ENCODE measurements at places on chromosomes 2 and 18.

DNA sequence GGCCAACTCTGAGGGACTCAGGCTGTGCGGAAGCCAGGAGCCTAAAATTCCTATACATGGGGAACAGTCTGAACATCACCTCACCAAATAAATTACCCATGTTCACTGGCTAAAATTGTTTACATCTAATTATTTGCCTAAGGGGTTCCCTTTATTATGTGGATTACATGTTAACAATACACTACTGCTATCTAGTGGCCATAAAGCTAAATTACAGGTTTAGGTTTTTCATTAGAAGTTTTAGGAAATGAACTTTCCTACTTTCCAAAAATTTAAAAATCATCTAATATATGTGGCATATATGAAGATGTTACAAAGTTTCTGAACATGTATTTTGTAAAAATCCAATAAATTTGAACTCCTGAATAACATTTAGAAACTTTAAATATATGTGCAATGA lies 40.3 kb downstream of the PLA2R1 start:
- peak; percentile 7 for DNase-seq

DNA sequence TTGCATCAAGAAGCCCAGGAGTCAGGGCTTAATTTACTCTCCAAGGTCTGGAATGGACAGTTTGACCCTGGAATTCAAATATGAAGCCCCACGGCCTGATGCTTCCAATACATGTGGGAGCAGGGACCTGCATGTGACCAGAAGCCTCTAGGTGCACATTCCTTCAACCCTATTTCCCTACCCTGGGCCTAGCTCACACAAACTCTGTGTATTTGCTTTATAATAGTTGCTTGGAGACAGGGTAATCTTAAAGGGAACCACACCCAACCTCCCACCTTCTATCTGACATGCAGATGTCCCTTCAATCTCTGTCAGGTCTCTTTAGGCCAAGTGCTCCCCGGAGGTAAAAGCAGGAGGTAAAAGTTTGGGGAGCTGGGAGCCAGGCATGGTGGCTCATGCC lies 55.4 kb upstream of the PPP1CB start:
- no peak for DNase-seq

DNA sequence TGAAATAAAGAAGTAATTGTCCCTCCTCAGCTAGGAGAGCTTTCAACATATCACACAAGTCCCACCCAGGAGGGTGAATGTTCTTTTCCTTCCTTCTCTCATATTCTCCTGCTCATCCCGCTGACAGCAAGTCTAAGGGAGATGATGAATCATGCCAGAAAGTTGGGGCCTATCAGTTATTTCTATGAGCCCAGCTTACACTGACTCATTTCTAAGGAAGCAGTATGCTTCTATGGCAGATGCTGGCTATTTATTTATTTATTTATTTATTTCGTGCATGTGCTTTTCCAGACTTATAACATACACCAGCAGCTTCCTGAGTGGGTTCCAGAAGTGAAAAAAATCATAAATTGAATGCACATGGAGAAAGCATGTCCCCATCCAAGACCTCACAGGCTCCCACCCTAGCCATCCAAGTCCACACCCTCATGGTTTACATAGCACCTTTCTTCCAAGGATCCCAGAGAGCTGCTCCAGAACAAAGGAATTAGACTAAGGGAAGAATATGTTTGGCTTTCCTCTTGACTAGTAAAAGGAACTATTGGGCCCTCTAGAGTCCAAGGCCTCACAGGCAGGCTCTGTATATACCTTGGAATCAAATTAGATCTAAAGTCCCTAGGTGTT lies 1074.2 kb upstream of the ZEB2 start:
- DNase-seq, result peak; percentile 10

DNA sequence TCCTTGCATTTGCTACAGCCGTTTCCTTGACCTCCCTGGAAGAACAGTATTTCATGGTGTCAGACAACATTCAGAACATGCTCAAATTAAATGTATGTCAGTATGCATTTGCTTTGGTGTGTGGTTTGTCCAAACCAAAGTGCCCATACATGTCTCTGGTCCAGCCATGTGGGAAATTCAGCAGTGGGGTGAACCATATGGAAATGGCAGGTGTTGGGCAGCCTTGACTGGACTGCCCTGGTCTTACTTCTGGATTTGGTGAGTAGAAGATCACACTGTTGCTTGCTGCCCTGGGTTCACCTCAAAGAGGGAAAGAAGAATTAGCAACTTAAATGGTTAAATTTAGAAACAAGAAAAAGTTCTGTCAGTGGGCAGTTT lies 84.5 kb downstream of the MSH2 start:
- DNase-seq, result no peak

DNA sequence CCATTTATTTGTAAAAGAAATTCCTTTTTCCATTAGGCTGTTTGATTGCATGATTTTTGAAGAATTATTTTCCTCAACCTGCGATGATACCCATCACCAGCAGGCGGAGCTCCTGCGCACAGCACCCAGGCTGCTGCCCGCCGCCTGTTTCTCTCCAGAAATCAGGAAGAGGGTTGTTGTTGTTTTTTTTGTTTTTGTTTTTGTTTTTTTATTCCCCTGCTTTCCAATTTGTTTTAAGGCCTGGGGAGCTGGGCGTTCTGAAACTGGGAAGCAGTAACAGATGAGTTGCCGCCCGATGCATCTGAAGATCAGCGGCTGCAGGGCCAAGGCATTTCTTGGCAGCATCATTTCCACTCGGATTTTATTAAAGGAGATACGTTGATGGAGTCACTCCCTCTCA lies 132.1 kb downstream of the MBP start:
- no peak for DNase-seq

GRCh38 chr2:148670773-148671172 lies 26.2 kb downstream of the EPC2 start:
- DNase-seq, result peak; percentile 31

DNA sequence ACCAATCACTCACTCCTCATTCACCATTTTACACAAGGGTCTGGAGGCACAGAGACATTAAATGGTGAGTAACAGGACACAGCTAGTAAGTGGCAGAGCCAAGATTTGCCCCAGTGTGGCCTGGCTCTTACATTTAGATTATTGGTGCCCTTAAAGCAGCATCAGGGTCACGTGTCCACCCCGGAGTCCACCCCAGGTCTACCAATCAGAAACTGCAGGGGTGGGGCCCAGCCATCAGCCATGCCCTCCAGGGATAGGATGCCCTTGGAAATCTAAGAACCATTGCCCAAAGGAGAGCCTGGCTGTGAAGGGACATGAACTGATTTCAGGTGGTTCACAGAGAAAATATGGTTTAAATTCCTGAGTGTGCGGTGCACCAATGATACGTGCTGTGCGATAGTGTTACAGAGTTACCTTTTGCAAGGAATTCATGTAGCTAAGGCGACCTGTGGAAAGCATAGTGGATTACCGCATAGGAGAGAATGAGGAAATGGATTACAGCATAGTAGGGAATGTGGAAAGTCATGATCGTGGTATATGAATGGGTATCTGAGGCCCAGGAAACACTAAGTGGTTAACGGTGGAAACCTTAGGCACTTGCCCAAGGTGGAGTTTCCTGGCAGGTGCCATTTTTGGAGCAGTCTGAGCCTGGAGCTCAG lies 17.8 kb downstream of the IGFBP5 start:
- DNase-seq, result peak; percentile 49

DNA sequence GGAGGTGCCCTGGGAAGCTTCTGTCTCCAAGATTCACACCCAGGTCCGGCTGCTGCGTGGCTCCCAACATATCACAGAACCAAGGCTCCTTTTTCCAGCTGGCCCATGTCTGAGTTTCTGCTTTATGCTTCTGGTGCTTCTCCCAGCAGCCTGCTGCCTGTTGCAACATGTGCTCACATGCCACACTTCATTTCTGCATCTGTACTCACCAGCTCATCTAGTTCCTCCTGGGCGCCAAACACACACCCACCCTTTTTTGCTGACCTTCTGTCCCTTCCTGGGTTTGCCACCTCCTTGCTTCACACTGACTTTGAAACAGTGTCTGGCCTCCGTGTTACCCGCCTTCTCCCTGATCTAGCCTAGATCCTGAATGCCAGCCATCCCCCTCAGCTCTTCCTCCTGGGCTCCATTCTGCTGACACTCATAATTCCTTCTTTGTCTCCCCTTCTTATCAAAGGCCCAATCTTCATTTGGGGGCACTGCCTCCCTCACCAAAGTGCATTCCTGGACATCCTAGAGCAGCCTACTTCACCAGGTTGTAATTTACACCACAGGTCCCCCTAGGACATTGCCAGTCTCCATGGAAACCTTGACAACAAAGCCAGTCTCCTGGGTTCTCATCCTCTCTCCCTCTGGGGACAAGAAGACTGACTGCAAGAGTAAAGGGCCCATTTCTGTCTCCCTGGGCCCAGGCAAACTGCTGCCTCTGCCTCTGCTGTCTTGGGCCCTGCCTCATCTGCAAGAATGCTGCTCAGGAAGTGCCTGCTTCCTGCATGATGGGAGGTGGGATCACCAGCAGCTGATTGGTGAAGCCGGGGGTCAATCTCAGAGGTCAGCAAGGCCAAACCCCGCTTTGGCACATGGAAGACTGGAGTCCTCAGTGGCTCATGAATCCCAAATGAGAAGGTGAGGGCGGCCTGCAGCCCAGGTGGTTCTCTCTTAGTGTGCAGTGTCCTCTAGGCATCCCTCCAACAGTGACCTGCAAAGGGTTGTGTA lies 13.9 kb upstream of the PROM2 start:
- no peak for DNase-seq

- DNase-seq, result no peak
Measured at GRCh38 chr2:58560531-58560930, 319.4 kb upstream of the FANCL start.

DNA sequence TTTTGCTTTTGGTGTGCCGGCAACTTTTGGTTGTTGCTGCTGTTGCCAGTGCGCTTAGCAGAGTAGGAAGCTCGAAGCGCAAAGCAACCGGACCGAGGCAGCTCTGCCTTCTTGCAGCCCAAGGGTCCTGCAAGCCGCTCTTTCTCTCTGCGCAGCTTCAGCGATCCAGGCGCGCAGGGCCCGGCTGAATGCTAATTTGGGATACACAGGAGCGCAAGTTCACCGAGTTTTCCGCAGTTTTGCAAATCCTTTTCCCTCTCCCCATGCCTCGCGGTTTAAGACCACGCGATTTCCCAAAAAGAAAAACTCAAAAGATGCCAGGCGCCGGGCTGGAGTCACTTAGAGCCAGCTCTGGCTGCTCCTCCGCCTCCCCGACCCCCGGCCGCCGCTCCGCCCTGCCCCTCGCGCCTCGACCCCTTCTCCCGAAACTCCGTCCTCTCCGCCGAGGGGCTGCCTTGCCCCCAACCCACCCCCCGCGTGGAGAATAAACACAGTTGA lies 13.5 kb upstream of the SIX3 start:
- no peak for DNase-seq
